Thoracic aorta (tissue), 2 donors: ENCODE measurements at places on chromosomes 1 and 21. TPM values are rescaled to one million over a fixed set of nuclear protein-coding genes. Genes with fewer than 3 reads are reported as not detected.

DNA sequence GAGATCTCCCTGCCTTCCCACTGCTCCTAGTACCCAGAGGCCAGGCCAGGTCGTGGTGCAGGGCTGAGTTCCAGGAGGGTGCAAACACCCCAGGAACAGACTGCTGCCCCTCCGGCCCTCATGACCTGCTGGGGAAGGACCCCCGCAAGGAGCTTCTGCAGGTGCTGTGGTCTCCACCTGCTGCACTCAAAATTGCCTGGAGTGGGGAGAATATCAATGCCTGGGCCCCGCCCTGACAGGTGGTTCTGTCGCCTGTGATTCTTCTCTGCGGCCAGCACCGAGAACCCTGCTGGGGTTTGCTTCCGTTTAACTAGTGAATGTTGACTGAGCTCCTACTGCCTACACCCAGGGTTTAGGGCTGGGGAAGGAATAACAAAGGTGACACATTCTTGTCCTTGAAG, 2.1 kb upstream of the TFF3 start:
- no peak for DNase-seq
- H3K27ac ChIP-seq: no peak overlapping the region
- H3K4me3 ChIP-seq: no peak overlapping the region
- H3K4me1 ChIP-seq: no peaks in the 10 kb centered on the region
- H3K27me3 ChIP-seq: no peaks in the 10 kb centered on the region
- no peaks in the 10 kb centered on the region for H3K36me3 ChIP-seq

- no peaks in the 10 kb centered on the region for H3K36me3 ChIP-seq
- no peak overlapping the region for H3K4me3 ChIP-seq
- DNase-seq: no peak
- H3K4me1 ChIP-seq: no peaks in the 10 kb centered on the region
These were observed 8.1 kb upstream of the DNASE2B start for GRCh38 chr1:84390226-84390625.

GRCh38 chr1:247077213-247077612, 1.4 kb downstream of the ZNF670 start:
- H3K4me1 ChIP-seq: peaks cover 11% of the 10 kb centered on the region
- H3K4me3 ChIP-seq: peak overlapping the region; percentile 86
- no peak for DNase-seq

GRCh38 chr1:216281757-216282156, 141.5 kb downstream of the USH2A start:
- no peaks in the 10 kb centered on the region for H3K27me3 ChIP-seq
- no peaks in the 10 kb centered on the region for H3K36me3 ChIP-seq
- no peaks in the 10 kb centered on the region for H3K4me1 ChIP-seq
- no peak overlapping the region for H3K27ac ChIP-seq
- H3K4me3 ChIP-seq: no peak overlapping the region
- no peak for DNase-seq

- DNase-seq: no peak
- H3K27ac ChIP-seq: peak overlapping the region; percentile 88
- H3K36me3 ChIP-seq: peaks cover 44% of the 10 kb centered on the region
- peaks cover 22% of the 10 kb centered on the region for H3K4me1 ChIP-seq
- H3K4me3 ChIP-seq: no peak overlapping the region
These were observed 32.2 kb downstream of the MRAP start for GRCh38 chr21:32330784-32331311.

- no peak overlapping the region for H3K27ac ChIP-seq
- no peak for DNase-seq
These were observed 103.3 kb downstream of the RABGAP1L start for GRCh38 chr1:174262349-174263241.

- H3K27me3 ChIP-seq: no peaks in the 10 kb centered on the region
- DNase-seq: peak; percentile 29
- H3K36me3 ChIP-seq: no peaks in the 10 kb centered on the region
- peak overlapping the region; percentile 99 for H3K27ac ChIP-seq
- peaks cover 26% of the 10 kb centered on the region for H3K4me1 ChIP-seq
These were observed 1.2 kb downstream of the LMNA start for GRCh38 chr1:156115514-156116374.

ZMYND12 gene
- total RNA-seq: 1.9 TPM

DTL gene
- total RNA-seq: 3.4 TPM

AKR7A2 gene
- 67.1 TPM for total RNA-seq

NUP210L gene
- total RNA-seq: 0.14 TPM

SLAMF6 gene
- total RNA-seq: 1.2 TPM

HTR6 gene
- not detected for total RNA-seq

L1TD1 gene
- total RNA-seq: not detected
